ENCODE measurements at places on chromosomes 13 and 19.

DNA sequence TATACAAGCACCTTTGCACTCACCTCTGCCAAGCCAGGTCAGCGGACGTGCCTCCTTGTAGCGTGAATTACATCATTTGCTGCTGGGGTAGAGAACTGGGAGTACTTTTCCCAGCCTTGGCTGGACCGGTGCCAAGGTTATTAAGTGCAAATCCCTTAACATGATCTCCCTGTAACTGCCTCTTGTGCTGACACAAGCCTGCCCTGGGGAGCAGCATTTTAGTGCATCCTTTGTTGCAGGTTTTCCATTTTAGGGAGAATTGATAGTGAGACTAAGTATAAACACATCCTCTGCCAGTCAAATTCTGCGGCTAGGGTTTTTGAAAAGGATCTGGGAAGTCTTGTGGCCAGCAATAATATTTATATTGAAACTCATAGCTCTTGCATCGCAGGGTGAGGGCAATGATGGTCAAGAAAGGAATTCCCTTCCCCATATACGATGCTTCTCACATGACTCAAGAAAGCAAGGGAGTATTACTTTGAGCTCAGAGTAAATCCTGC lies 32.7 kb upstream of the DCLK1 start:
- no peak for DNase-seq

DNA sequence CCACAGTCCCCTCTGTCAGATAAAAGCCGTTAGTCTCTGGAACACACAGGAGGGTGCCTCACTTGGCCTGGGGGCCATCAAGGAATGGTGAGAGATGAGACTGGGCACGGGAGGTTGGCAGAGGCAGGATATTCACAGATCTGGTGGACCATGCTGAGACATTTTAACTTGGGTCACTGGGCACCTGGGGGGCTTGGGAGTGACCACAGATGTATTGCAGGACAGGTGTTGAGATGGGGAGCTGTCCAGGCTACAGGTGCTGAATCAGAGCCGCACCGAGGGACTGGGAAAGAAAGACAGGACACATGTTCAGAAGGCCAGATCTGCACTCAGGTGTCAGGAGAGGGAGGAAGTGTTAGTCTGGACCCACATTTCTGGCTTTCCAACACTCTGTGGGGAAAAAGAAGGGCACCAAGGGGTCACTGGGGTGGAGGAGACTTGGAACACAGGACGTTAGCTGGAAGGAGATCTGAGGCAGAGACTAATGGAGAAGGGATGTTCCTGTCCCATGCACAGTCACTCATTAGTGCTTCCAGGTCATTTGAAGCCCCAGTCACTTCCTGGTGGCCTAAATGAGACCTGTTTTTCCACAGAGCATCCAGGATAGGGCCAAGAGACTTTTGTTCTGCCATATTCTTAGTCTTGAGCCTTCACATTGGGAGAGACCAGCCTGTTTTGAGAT lies 56.1 kb downstream of the CHST8 start:
- no peak for DNase-seq

- DNase-seq, result no peak
Measured at GRCh38 chr19:1122972-1123363, 19.2 kb downstream of the GPX4 start.

DNA sequence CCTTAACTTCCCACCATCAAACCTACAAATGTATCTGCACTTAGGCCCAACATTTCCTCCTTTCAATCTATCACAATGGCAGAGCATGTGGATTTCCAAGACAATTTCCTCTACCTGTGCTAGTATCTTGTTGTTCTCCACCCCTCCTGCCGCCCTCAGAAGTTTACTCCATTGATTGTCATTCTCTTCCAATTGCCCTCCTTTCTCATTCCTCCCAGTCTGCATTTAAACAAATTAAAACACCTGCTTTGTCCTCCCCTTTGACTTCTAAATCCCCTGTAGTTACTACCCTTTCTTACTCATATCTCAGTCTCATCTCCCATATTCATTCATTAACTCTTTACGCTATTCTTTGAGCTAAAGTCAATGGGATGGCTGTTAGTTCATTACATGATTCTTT lies 370.6 kb downstream of the DIAPH3 start:
- DNase-seq, result no peak

- peak; percentile 74 for DNase-seq
Measured at GRCh38 chr19:13152974-13153568, 2.9 kb downstream of the IER2 start.

DNA sequence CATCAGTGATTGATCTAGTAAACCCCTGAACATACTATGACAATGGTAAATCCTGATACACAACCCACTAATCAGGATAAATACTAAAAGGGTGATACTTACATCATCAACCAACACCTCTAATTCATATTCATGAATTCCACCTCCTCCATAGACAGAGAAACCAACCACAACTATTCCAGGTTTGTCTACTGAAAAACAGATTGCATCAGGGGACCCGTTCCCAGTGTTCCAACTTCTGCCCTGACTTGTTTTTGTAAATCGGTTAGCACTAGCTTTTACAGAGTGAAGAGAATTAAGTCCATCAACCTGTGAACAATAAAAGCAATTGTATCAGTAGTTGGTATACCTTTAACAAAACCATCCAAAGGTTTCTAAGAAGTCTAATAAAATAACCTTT lies 149.2 kb downstream of the MYCBP2 start:
- no peak for DNase-seq

- no peak for DNase-seq
Measured at GRCh38 chr13:105232439-105232838, 1303.0 kb downstream of the EFNB2 start.

- DNase-seq, result peak; percentile 73
Measured at GRCh38 chr19:46728693-46729339, 11.9 kb upstream of the PRKD2 start.

All from MM.1S (cell line).